T follicular helper cell (primary cell): ENCODE measurements at places on chromosomes 1 and 21.
A peak's percentile ranks its signal among the peaks of the same experiment; 100 is the strongest.

DNA sequence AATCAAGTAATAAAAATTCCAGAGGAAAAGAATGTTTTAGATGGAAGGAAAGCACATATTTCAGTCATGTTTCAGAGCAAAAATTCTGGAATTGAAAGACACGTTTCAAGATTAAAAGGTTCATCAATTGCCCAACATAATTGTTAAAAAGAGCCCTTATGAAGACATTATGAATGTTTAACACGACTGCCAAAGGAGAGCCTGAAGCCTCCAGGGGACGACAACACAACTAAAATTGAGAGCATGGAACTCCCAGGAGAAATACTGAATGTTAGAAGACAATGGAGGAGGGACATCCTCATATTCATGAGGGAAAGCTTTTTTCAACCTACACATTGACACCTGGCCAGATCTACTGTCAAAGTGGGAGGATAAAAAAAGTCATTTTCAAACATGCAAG lies 16.0 kb downstream of the OR2T11 start:
- DNase-seq, result peak; percentile 13

- no peak for DNase-seq
Measured at GRCh38 chr1:224123136-224123535, 9.2 kb downstream of the FBXO28 start.

DNA sequence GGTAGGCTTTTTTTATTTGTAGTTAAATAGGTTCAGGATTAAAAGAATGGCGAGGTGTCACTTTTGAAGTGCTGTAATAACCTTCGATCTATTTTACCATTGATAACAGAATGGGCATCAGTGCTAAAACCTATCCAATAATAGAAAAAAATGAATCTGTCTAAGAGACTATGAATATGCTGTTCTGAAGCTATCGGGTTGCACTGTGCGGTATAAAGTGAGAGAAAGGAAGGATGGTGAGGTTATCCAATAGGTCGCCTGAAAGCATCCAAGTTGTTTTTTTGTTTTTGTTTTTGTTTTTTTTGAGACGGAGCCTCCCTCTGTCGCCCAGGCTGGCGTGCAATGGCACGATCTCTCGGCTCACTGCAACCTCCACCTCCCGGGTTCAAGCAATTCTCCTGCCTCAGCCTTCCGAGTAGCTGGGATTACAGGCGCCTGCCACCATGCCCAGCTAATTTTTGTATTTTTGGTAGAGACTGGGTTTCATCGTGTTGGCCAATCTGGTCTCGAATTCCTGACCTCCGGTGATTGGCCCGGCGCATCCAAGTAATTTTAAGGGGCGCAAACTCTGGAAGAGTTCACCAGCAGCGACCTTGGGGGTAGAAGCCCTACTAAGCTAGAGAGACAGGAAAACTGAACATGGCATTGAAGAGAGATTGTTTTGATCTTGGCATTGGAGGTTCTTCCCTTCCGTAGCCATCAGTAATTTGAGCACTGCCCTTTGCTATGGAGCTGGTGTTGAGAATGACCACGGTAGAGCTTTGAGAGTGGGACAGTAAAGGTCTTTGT lies 8.7 kb upstream of the MDM4 start:
- no peak for DNase-seq

- no peak for DNase-seq
Measured at GRCh38 chr1:226086776-226087175, 24.3 kb downstream of the H3-3A start.

GRCh38 chr21:46423546-46424038 lies 35.1 kb upstream of the DIP2A start:
- DNase-seq, result no peak

GRCh38 chr1:248810000-248810726 lies 15.6 kb downstream of the SH3BP5L start:
- DNase-seq, result no peak

GRCh38 chr1:233016798-233017197 lies 66.4 kb downstream of the NTPCR start:
- DNase-seq, result no peak

DNA sequence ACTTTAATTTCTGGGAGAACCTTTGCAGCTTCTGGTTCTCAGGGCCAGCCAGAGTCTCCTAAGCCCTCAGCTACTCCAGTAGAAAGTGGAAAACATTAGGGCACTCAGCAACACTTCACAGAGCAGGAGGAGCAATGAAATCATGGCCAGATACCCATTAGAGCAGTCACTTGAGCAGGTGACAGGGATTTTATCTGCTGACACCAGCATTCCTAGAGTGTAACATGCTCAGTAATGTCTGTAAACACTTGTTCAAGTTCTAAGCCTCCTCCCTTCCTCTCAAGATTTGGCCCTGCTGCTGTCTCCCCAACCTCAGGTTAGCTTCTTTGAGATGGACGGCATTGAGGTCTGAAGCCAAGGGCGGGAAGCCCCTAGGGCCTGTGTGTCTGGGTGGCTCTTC lies 218.0 kb downstream of the GRIK3 start:
- no peak for DNase-seq

GRCh38 chr21:42424914-42425541 lies 21.3 kb downstream of the UBASH3A start:
- peak; percentile 71 for DNase-seq

- DNase-seq, result no peak
Measured at GRCh38 chr1:59104191-59104760, 192.6 kb upstream of the FGGY start.

DNA sequence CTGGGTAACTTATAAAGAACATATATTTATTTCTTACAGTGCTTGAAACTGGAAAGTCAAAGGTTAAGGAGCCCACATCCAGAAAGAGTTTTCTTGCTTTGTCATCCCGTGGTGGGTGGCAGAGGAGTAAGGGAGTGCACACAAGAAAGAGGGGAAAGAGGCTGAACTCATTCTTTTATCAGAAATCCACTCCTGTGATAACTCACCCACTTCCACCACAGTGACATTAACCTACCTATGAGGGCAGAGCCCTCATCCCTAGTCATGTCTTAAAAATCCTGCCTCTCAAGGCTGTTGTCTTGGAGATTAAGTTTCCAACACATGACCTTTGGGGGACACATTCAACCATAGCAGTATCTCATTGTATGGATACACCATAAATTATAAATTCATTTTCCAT lies 32.5 kb upstream of the RGS4 start:
- DNase-seq, result no peak

- DNase-seq, result no peak
Measured at GRCh38 chr1:114153261-114154145, at the start of gene SYT6. TSS of gene SYT6 (minus strand) at chr1:114153869. CDS start at chr1:114153772, 97 bp downstream.

GRCh38 chr1:194629011-194629410 lies 1442.6 kb upstream of the B3GALT2 start:
- no peak for DNase-seq

- no peak for DNase-seq
Measured at GRCh38 chr1:43982808-43983207, 3.8 kb downstream of the B4GALT2 start.

DNA sequence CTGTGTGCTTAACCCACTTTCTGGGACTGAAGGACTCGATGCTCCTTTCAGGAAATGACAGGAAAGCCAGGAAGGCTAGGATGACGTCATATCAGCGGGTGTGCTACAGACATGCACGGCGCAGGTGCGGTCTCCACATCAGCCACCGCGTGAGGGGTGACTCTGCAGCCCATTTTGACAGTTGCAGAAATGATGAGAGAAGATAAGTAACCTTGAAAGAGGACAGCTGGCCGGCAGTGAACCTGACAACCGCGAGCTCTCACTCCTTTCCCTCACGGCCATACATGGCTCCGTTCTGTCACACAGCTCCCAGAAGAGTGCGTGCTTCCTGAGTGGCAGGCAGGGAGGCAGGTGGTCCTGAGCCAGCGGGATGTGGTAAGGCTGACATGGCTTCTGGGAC lies 1.7 kb upstream of the KRTAP10-5 start:
- DNase-seq, result no peak

GRCh38 chr1:38815903-38816627 lies 43.5 kb downstream of the RRAGC start:
- DNase-seq, result no peak

DNA sequence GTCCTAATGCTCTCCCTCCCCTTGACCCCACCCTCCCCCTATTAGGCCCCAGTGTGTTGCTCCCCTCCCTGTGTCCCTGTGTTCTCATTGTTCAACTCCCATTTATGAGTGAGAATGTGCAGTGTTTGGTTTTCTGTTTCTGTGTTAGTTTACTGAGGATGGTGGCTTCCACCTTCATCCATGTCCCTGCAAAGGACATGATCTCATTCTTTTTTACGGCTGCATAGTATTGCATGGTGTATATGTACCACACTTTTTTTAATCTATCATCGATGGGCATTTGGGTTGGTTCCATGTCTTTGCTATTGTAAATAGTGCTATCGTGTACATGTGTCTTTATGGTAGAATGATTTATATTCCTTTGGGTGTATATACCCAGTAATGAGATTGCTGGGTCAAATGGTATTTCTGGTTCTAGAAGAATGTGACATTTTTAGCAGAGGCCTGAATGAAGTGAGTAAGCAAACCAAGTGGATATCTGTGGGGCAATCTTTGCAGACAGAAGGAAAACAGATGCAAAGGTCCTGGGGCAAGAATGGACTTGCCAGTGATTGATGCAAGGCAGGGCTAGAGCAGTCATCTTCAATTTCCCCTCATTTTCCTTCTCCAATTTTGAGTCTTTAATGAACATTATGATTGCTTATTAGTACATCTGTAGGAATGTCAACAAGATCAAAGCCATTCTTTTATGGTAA lies 50.2 kb downstream of the UBE4B start:
- no peak for DNase-seq

- DNase-seq, result no peak
Measured at GRCh38 chr1:99279525-99279924, 15.2 kb downstream of the PLPPR4 start.

DNA sequence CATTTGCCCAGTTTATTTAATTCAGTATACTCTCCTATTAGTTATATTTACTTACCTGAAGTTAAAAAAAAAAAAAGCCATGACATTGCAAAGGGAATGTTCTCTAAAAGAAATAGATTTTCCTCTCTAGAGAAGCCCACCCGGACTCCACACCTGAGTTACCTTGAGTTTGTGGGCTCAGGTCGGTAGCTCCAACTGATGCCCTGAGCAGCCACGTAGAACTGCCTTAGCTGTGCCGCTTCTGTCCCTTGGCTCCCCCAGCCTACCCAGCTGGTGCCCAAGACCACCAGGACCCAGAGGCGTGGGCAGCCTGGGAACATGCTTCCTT lies 250 bp downstream of the F5 start:
- no peak for DNase-seq

DNA sequence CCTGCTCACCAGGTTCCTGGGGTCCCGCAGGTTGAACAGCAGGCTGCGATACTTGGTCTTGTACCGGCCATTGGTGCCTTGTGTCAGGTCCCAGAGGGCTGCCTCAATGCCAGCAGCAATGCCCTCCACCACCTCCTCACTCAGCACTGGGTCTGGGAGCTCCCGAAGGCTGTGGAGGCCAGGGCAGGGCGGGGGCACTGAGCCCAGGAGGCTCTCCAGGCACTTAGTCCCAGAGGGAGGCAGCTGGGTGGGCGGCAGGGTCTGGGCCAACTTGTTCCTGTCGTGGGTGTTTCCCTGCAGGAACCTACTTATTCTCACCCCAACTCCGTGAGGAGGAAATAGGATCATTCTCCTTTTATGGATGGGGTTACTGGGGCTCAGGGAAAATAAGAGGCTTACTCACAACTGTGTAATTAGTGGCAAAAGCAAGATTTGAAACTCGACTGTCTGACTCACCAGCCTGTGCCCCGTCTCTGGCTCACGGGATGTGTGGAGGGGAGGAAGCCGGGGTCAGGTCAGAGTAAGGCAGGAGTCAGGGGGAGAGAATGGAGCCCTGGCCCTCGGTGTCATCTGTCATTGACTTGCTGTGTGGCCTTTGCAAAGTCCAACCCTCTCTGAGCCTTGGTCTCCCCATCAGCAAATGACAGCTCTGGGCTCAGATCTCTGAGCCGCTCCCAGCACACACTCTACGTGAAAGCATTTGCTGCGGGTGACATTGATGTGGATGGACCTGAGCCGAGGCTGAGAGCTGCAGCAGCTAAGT lies 17.2 kb downstream of the SPOCD1 start:
- no peak for DNase-seq

DNA sequence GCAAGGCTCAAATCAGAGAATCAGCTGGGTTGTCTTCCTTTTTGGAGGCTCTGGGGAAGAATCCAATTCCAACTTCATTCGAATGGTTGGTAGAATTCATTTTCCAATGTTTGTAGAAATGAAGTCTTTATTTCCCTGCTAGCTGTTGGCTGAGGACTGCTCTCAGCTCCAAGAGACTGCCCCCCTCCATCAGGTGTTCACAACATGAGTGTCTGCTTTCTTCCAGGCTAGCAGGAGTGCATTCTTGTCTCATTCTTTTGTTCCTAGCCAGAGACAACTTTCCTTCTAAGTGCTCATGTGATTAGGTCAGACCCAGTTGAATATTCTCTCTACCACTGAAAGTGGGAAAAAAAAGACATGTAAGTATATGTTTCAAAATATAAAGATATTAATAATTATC lies 95.2 kb downstream of the HLX start:
- no peak for DNase-seq

DNA sequence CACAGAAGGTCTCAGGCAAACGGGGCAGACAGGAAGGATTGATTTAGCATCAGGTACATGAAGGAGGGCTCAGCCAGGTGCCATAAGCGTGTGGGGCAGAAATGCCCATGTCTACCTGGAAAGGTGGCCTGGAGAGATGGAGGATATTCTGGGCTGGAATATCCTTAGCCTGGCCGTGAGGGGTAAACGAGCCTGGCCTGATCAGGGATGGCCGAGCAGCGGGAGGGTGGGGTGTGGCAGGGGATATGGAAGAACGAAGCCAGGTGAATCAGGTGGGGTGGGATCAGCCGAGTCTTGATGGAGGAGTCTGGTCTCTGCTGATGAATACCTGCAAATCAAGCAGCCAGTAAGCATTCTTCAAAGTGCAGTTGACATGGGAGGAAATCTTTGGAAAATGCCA lies 35.5 kb upstream of the TTC22 start:
- no peak for DNase-seq

- no peak for DNase-seq
Measured at GRCh38 chr1:220691053-220691684, 1.0 kb downstream of the C1orf115 start.

GRCh38 chr21:34933609-34934335 lies 115.3 kb downstream of the RUNX1 start:
- no peak for DNase-seq

GRCh38 chr1:203996126-203996525 lies 76.8 kb upstream of the SOX13 start:
- no peak for DNase-seq

DNA sequence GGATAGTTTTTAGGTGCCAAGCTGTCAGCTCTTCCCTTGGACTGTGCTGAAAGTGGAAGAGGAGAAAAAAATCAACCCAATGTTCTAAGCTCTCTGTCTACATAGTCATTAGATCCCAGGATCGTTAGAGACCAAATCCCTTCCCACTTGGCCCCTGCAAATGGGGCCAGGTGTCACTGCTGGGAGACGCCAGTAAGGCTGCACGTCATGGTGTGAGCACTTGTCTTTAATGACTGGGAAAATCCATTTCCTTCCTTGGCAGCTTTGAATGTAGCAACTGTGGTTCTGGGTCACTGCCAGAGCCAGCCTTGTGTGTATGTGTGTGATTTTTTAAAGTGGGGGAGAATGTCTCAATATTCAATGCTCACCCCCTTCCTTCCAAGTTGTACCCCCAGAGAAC lies 59.9 kb downstream of the MAN1C1 start:
- no peak for DNase-seq
